ENCODE measurements at places on chromosomes 5 and 9.

GRCh38 chr5:17766031-17766430 lies 131.8 kb downstream of the TAF11L14 start:
- no peak for DNase-seq

- no peak for DNase-seq
These were observed 7.3 kb upstream of the RANBP17 start for GRCh38 chr5:170854566-170854965.

DNA sequence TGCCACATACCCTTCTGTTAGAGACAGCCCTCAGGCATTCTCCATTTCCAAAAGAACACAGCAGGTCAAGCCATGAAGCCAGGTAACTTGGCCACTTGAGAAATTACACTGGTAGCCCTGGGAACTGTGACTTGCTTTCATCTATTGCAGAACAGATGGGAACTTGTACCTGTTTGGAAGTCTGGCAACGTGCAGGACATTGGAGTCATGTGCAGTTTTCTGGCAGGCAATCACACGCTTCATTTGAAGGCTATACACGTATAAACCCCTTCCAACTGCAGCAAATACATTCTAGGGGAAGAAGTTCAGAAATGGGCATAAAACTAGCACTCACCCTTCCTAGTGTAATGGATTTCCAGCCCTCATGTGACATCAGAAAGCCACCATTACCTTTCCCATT lies 54.0 kb downstream of the WDR41 start:
- no peak for DNase-seq

GRCh38 chr5:127373858-127374491 lies 83.4 kb downstream of the MEGF10 start:
- DNase-seq, result no peak

DNA sequence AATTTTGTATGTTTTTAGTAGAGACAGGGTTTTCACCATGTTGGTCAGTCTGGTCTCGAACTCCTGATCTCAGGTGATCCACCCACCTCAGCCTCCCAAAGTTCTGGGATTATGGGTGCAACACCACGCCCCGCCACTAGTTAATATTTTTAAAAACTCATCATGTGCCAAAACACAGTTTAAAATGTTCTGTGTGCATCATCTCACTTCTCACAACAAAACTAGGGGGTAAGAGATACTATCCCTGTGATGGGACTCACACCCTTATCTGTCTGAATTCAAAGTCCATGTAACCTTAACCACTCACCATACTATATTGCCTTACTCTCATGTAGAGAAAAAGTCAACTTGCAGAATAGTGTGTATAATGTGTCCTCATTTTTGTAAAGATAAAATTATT lies 2.6 kb downstream of the PKD2L2 start:
- DNase-seq, result no peak

- no peak for DNase-seq
These were observed 58.6 kb downstream of the GPBP1 start for GRCh38 chr5:57232293-57233033.

DNA sequence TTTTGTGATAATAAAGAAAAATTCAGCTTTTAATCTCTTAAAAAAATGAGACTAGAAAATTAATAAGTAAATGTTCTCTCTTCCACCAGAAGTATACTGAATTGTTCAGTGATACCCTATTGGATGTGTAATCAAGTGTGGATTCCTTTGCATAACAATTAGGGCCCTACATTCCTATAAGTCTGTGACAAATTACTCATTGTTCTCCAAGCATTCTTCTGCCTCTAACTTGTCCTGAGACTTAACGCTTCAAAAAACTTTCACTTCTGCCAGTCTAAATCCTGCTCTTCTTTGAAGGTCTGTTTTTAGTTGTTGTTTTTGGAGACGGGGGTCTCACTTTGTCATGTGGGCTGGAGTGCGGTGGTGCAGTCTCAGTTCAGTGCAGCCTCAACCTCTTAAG lies 9.2 kb upstream of the DDX46 start:
- DNase-seq, result no peak

- no peak for DNase-seq
These were observed 184.5 kb downstream of the DENND1A start for GRCh38 chr9:123745451-123745850.

DNA sequence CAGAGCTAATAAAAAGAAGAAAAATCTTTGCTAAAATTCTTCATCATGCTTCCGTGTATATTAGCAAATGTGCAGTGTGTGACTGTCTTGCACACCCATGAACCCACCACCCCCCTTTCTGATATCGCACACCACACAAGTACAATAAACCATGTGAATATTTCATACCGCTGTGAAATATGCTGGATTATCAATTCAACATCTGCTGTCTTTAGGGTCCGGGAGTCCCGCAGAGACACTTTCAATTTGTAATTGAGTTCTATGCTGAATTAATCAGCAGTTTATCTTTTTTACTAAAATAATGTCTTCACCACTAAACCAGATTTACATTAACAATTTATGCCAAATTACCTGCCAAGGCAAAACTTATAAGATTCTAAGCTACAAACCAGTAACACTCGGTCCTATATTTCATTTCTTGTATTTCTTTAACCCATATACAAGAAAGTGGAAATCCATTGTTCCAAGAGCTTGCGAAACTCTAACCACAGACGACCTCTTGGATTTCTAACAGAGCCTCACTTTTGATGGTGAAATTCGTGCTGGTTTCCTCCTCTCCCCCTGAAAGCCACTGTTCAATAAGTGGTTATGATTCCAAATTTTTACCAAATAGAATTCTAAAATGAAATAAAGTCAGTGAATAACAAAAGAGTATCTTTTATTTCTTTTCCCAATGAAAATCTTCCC lies 44.2 kb downstream of the PSMB7 start:
- no peak for DNase-seq

GRCh38 chr5:57171816-57172465 lies 1.9 kb upstream of the GPBP1 start:
- no peak for DNase-seq

GRCh38 chr9:105389796-105390195 lies 58.0 kb upstream of the FSD1L start:
- no peak for DNase-seq

DNA sequence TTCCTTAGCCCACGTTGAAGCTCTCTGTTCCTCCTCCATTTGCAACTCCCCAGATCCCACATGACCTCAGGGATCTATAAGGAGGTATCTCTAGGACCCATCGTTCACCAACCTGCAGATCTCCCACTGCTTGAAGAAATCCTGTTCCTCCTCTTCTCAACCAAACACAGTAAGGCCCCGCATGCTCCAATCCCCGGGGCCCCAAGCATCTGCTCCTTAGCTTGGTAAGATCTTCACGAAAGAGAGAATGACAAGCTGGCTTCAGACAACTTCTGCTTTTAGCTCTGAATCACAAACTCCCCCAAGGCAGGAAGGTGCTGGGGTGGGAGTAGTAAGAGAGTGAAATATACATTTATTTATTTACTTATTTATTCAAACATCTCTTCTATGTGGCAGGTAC lies 33.0 kb upstream of the ARHGAP26 start:
- DNase-seq, result no peak

DNA sequence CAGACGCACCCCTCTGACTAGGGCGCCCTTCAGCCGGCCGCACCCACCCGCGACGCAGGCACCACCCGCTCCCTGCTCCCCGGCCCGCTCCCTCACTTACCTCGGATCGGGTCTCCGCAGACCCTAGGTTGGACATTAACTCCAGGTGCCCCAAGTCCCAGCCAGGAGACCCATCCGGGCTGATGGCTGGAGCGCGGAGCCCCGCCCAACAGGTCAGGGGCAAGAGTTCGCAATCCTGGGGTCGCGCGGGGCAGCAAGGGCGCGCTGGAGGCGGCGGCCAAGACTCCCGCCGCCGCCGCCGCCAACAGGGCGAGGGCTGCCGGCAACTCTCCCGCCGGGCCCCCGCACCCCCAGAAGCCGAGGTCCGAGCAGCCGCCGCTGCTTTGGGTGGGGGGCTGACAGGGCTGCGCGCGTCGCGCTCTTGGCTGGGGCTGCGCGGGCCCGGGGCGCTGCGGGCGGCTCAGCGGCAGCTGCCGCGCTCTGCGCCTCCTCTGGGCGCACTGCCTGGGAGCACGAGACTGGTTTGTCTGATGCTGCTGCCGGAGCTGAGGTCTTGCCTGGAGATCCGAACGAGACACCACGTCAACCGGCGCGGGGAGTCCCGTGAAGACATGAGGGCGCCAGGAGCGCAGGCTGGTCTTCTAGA lies at the start of gene GDNF:
GDNF (minus strand) TSS at position 635 of the 646 bp plus-strand sequence. CDS start 5,245 bp downstream, outside the sequence.
- DNase-seq, result no peak

DNA sequence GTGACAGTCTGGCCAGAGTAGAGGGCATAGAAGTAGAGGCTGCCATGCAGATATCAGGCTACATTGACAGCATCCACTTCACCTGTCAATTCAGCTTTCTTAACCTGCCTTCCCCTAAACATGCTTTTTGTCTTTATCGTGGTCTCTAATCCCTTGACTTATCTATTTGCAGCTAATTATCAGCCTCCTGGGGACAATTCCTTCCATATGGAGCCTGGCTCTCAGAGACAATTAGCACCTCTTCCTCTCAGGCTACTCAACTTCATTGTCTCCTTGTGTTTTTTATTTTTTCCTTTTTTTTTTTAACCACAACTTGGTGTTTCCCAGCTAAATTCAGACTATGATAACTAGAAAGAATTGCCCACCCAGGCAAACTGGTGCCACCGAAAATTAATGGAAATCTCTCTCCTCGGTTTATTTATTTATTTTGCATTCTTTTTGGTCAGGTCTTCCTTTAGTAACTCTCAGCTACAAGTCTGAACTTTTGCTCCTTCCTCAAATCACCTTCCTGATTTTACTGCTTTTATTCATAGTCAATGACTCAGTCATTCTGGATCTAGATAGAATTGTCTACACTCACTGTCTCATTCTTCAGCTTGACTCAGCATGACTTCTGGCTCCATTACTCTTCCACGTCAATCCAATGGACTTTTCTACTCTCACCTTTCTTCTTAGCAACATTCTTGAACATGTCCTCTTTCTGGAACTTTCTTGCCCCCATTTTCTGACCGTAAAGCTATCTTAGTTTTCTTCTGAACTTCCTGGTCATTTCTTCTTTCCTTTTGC lies 63.0 kb upstream of the BASP1 start:
- DNase-seq, result no peak

DNA sequence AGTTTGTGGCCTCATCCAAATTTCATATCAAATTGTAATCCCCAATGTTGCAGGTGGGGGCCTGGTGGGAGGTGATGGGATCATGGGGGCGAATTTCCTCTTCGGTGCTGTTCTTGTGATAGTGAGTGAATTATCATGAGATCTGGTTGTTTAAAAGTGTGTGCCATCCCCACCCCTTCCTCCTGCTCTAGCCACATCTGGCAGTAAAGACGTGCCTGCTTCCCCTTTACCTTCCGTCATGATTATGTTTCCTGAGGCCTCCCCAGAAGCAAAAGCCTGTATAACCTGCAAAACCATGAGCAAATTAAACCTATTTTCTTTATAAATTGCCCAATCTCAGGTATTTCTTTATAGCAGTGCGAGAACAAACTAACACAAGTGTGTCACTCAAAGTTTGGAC lies 71.0 kb upstream of the MOCS2 start:
- no peak for DNase-seq

- peak; percentile 33 for DNase-seq
These were observed 1.1 kb downstream of the HNRNPA0 start for GRCh38 chr5:137752905-137753690.

Data from stimulated activated naive CD4-positive, alpha-beta T cell (primary cell).